ENCODE measurements at places on chromosomes 1 and 21.

DNA sequence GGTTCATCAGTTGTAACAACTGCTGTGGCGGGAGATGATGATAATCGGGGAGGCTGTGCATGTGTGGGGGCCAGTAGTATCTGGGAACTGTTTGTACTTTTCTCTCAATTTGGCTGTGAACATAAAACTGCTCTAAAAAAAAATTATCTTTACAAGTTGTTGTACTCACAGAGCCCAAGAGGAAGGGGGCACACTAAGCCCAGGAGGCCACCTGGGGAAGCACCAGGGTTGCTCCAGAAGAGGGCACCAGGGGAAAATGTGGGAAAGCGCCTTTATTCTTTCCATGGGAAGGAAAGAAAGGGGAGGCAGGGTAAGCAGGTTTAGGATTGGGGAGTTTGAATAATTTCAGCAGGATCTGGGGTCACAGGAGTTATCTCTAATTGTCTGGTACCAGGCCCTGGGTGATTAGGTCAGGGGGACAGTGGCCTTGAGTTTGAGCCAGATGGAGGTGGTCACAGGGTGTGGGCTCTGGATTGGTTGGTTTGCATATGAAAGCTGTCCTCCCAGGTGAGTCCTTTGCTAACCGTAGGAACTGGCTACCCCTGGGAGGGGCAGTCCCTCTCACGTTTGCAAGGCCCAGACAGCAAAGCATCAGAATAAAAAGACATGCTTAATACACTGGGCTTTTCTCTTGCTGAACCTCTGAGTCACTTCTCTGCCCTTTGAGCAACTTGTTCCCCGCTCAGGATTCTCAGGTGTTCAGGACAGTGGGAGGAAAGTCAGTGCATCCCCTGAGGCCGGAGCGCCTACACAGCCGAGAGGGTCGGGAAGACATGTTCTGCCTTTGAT lies 11.2 kb downstream of the MYOC start:
- DNase-seq, result no peak

DNA sequence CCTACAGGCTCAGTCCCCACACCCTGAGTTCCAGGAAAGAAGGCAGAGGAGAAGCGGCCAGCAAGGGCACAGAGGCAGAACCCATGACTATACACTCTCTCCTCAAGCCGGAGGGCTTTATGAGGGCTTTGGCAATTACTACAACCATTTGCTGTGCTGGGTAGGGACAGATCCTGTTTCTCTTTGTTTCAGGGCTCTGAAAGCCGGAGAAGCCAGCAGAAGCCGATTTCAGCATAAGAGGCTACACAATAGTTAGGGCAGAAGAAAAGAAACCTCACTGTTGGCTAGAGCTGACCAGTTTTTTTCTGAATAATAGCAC lies 13.9 kb downstream of the GPR3 start:
- DNase-seq, result no peak

- DNase-seq, result no peak
These were observed 51.7 kb upstream of the DUSP10 start for GRCh38 chr1:221793439-221794078.

DNA sequence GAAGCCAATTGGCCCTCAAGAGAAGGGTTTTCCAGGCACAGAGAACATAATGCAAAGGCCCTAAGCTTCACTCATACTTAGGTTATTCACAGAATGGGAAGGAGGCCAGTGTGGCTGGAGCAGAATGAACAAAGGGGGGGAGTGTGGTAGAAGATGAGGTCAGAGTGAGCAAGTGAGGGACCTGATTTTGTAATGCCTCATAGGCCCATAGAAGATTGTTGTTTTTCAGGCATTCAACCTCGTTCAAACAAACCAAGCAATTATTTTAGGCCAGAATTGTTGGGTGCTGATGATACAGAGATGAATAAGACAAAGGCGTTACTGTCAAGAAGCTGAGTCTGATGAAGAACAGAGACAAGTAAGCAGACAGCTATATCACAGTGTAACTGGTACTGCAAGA lies 54.5 kb upstream of the RAP1A start:
- DNase-seq, result no peak
